ENCODE measurements at places on chromosomes 3 and 15.

- DNase-seq: peak; percentile 6
Observed at GRCh38 chr3:108554913-108555571, 34.2 kb downstream of the CIP2A start.

GRCh38 chr15:83320404-83320803, 35.9 kb upstream of the BNC1 start:
- DNase-seq: peak; percentile 75

GRCh38 chr3:45226206-45226915, at the start of gene TMEM158:
TSS of gene TMEM158 (minus strand) at chr3:45226287. CDS start at chr3:45226027, 260 bp downstream.
- DNase-seq: peak; percentile 86

DNA sequence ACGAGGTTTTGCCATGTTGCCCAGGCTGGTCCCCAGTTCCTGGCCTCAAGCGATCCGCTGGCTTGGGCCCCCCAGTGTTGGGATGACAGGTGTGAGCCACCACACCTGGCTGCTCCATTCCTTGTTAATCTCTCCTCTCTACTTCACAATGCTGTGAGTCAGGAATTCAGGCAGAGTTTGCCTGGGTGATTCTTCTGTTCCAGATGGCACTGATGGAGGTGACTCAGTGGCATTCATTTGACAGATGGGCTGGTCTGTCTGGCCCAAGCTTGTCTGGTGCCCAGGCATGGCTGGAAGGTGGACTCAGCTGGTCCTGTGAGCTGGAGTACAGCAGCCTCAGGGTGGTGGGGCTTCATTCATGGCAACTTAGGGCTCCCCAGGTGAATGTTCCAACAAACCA, 43.2 kb downstream of the SLC6A20 start:
- DNase-seq: no peak

GRCh38 chr15:64864068-64864467, 22.4 kb downstream of the PLEKHO2 start:
- no peak for DNase-seq

DNA sequence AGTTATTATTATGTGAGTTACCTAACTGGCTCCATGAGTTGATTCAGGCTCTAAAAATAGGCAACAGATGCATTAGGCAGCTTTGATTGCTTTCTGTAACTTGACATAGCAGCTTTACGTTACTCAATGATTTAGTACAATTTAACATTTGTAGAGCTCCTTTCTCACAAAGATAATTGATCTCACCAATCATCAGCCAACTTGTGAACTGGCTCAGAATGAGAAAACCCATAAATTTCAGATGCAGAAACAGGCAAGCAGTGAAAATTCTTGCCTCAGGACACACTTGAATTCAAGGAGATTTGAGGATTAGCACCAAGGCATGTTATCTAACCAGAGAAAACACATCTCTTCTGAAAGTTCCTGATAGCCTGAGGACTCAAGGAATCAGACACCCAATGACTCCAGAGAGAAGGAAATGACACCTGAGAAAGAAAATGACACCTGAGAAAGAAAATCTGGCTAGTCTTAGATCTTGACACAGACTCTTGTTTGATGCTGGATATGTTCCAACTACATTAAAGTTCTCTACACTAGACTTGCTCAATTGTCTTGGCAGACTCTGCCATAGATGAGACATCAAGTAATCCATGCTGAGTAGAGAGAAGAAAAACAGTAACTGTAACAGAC, 315.1 kb upstream of the CBLB start:
- peak; percentile 39 for DNase-seq

DNA sequence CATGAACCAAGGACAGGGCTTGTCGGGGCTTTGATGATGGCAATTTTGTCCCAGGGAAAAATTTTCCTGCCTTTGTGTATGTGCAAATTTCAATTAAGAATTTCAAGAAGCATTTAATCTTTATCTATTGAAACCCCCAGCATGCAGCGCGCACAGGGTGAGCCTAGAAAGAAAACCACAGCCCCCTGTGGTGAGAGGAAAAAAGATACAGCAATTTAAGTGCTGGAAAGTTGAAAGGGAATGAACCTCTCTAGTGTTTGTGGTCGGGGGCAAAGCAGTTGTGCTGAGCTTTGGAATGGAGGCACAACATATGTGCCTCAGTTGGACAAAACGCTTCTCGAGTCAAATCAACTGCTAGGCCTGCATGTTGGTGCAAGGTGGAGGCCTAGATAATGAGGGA, 111.8 kb upstream of the C15orf61 start:
- no peak for DNase-seq

GRCh38 chr3:122880624-122881023, 85.8 kb downstream of the SLC49A4 start:
- DNase-seq: no peak

DNA sequence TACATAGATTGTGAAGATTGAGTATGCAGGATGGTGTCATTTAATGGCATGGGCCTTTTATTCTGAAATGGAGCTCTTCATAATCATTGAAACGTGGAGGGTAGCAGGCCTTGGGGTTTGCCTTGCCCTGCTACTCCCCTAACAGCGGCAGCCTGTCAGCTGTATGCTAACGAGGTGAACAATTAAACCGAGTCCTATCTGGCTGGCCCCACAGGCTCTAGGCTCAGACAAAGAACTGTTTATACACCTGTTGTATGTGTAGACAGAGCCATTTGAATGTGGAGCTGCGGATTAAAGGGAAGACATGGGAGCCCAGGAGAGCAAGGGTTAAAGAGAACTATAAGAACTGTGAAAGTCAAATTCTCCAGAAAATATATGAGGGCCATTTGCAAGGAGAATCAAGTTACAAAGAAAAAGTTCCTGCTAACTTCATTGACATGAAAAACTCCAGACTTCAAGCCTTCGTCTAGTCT, 116.7 kb upstream of the CGNL1 start:
- no peak for DNase-seq

DNA sequence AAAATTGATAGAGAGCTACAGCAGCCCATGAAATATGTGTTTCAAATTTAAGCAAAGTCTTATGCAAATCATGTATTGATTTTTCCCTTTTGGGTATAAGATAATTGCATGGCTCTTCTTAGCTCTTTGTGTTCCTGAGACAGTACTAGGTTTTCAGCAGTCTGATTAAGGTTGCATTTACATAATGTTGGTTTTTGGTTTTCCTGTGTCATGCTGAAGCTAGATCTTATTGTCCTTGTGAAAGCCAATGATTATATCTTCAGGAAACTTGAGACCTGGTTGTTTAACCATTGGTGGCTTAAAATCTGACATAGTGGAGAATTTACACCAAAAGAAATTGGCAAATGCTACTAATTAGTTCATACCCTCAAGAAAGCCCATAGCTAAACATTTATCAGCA, 392.6 kb downstream of the ZPLD1 start:
- DNase-seq: no peak

DNA sequence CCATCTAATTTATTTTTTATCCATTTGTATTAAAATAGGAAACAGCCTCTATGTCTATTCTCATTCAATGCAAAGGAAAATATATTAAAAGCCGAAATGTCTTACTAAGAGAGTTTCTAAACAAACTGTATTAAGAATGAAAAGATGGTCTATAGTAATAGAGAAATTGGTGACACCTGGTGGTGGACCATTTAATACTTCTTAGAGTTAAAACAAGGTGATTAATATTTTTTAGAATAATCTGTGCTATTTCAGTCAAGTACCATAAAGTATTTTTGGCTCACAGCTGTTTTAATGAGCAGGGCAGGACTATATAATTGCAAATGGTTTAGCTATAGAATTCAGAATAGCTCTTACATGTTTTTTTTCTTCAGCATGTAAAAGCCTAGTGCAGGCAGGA, 55.7 kb downstream of the SYNPR start:
- no peak for DNase-seq

DNA sequence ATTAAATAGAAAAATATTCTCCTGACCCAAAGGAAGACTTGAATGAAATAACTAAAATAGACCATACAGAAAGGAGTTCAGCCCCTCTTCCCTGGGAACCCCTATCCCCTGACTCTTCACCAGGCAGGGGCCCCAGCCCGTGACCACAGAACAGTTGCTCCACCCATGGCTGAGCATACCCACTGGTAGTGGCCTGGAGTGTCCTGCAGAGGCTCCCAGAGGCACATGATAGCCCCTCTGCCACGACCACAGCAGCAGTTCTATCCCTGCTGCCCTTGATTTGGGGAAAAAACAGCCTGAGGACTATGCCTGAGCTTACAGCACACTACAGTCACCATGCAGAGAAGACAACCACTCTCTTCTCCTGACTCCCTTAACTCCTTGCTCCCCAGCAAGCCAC, 31.8 kb downstream of the TTC14 start:
- no peak for DNase-seq

DNA sequence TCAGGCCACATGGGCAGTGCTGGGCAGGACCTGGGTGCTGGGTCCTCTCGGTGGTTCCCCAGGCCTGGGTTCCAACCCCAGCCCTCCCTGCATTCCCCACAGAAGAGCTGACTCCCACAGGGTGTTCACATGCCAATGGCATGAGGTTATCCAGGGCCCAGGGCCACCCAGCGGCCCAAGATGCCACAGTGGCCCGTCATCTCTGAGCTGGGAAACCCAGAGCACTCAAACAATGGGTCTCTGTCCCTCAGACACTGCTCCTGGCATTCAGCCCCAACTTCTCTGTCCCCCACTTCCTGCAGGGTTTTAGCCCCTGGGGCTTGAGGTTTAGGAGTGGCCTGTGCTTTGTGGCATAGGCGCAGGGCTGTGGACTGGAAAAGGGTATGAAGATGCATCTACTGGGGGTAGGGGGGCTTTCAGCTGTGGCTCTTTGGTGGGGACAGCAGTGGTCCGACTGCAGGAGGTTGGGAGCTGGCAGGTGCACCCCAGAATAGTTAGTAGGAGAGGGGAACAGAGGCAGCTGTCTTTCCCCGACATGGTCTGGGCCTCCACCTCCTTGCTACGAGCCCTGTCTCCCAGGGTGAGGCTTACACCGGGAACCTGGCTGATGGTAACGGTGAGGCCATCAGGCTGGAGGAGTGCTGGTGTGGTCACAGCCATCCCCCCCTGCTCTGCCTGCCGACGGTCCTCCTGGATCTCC, 1.7 kb downstream of the CCDC9B start:
- peak; percentile 99 for DNase-seq

- peak; percentile 16 for DNase-seq
Observed at GRCh38 chr3:161413127-161413854, 42.0 kb upstream of the SPTSSB start.

- DNase-seq: no peak
Observed at GRCh38 chr3:197513953-197514785, 41.6 kb downstream of the BDH1 start.

GRCh38 chr15:70243686-70244540, 146.2 kb upstream of the TLE3 start:
- DNase-seq: no peak

GRCh38 chr15:100767001-100767825, 112.4 kb upstream of the ALDH1A3 start:
- DNase-seq: no peak

DNA sequence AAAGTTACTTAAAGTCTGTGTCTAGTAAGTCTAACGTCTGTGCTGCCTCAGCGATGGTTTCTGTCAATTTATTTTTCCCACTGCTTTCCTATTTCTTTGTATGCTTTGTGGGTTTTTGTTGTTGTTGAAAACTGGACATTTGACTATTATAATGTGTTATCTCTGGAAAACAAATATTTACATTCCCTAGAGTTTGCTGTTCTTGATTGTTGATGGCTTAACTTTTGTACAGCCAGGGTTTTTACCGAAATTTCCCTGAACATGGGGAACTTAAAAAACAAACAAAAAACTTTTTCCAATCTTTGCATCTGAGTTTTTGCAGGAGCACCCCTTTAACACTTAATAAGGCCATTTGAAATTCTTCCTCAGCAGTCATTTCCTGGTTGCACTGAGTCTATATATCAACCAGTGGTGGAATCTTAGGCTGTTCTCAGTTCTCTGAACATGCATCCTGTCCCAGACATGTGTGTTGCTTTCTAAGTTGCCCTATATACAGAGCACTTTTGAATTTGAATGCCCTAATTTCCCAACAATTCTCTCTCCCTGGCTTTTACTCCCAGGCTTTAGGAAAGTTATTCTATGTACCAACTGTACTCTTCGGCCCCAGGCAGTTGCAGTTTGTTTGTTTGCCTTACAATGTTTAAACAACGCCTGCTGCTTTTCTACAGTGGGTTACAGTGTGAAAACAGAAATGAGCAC, 11.8 kb upstream of the PIAS1 start:
- no peak for DNase-seq

DNA sequence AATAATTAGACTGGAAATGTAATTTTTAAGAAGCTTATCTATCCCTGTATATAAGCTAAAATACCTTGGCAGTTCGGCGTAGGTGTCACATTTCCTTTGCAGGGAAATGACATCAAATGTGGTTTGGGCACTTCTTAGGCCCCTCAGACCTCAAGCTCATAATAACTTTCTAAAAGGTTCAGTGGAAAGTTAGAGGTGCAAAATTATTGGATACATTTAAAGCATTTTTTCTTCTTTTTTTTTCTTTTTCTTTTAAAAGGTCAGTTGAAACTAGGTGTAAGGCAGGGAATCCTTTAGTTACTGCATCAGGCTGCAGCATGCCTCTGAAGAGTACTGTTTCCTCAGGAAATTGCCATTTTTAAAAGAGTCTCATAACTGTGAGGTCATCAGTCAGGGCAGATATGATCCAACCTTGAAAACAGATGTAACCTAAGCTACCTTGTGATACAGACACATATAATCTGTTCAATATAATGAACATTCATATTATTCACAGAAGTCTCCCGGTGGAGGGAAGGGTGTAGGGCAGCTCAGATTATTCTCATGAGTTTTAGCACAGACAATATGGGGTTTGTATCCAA, 4.8 kb downstream of the SACM1L start:
- no peak for DNase-seq

GRCh38 chr3:48415251-48415953, 14.5 kb downstream of the PLXNB1 start:
- no peak for DNase-seq

DNA sequence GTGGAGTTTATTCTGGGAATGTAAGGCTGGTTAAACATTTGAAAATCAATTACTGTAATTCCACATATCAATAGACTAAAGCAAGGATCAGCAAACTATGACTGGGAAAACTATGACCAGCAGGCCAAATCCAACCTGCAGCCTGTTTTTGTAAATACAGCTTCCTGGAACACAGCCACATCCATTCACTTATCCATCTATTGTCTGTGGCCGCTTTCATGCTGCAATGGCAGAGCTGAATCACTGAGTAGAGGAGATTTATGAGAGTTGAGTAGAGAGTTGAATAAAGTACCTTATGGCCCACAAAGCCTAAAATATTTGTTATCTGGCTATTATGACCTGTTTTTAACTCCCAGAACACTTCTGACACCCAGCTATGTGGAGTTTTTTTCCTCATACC, 12.2 kb downstream of the MYLK start:
- no peak for DNase-seq

DNA sequence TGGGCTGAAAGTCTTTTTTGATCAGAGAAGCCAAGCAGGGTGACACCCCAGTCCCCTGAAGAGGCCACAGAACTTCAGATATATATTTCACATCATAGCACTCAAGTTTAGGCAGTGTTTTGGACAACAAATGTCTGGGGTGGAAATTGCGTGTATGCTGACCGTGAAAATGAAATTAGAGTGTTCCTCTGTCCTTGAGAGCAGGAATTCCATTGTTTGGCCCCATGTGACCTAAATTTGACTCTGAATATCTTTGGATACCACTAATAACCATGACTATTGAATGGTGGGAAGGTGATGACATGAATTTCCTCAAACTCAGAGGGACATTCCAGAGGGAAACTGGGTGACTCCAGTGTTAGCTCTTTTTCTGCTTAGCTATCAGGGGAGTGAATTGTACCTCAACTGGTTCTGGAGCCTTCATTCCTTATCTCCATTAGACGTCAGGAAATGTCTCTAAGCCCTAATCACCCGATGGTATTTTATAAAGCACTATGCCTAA, 263.5 kb upstream of the RASGRP1 start:
- DNase-seq: peak; percentile 81
